ENCODE measurements at places on chromosomes 6 and 20.

DNA sequence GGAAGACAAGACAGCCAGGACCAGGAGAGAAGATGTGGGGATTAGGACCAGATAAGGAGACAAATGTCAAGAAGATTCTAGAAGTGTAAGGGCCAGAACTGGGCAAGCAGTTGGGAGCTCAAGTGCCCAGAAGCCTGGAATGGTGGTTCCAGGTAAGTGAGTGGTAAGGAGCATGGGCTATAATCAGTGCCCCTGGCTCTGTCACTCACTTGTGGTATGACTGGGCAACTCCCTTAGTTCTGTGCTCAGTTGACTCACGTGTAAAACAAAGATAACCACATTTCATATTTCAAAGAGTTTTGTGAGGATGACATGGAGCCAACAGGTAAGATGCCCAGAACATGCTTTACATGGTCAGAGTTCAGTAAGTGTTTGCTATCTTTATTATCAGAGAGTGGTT lies 11.2 kb downstream of the CCDC167 start:
- DNase-seq: no peak

- no peak for DNase-seq
Measured at GRCh38 chr20:44601236-44601671, 18.9 kb downstream of the PKIG start.

DNA sequence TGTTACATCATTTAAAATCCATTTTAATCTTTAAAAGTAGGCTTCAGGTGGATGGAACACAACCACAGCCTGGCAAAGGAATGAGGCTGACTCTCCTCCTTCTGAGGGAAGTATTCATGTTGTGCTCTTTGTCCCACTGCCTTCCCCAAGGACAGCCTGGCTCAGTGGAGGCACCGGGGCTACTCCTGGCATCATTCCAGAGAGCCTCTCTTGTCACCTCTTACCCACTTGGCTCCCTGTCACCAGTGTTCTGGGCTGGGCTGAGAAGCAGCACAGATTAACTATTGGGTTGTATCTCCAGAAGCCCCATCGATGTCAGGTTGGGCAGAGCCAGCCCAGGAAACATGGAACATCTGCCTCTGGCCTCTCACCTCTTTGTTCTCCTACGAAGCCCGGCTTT lies 10.7 kb upstream of the TP53INP2 start:
- no peak for DNase-seq

DNA sequence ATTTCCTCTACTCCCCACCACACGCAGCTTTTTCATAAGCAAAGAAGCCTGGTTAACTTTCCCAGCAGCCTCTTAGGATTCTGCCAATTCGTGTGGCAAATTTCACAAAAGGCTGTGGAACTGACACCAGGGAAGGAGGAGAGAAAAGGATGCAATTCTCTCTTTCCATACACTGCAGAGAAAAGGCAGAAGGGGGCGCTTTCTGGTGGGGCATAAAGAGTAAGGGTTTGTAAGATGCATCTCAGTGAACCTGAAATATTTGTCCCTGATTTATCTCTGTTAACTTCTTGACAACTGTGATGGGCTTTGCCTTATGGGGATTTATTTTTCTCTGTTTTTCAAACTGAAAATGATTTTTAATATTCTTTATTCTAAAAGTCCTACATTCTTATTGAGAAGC lies 45.5 kb upstream of the GLP1R start:
- no peak for DNase-seq

DNA sequence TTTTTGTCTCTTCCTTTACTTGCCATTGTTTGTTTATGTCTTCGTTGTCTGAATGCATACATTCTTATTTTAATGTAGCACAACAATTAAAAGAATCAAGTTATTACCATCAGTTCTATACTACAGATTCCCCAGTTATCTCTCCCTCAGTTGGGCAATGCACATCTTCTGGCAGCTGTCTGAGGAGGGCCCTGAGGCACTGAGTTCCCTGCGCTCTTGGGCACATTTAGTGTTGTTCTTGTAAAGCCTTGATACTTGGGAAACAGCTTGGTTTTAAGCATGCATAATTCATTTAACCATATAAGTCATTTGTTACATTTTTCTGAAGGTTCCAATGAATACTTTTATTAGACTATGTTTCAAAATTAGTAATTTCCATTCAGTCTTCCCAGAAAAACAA lies 117.9 kb downstream of the C6orf118 start:
- no peak for DNase-seq

DNA sequence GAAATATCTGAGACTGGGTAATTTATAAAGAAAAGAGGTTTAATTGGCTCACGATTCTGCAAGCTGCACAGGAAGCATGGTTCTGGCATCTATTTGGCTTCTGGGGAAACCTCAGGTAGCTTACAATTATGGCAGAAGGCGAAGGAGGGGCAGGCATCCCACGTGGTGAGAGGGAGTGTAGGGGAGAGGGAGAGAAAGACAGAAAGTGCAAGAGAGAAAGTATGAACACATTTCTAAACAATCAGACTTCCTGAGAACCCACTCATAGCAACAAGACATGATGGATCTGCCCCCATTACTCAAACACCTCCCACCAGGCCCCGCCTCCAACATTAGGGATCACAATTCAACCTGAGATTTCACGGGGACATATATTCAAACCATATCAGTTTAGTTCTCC lies 107.4 kb downstream of the PERP start:
- DNase-seq: no peak

All from T-cell (primary cell).